GM23248 (cell line): ENCODE measurements at places on chromosomes 3 and 15.

DNA sequence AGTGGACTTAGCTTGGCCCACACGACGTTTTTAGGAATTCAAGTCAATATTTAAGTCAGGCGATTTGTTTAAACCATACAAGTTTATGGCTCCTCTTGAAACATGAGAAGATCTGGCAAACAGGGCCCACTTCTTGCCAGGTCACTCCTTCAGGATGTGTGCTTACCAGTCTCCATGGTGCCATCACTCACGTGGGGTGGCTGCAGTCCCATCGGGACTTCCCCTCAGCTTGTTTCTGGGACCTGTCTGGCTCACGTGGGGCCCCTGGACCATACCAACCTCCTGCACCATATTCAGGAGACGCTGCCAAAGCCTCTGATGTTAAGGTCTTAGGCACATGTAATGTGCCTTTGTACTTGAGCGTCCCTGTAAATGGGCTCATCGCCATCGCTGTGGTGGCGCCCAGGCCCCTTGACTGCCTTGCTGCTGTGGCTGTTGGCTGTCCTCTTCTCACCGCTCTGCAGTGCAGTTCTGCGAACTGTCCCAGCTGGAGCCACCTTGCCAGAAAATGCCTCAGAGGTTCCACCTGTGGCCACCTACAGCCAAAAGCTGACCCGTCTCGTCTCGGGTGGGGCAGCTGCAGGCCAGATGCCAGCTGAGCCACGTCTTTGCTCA is 8.9 kb downstream of the MCM2 start:
- no peak for DNase-seq

- DNase-seq: peak; percentile 36
These were observed 16.2 kb upstream of the CHD2 start for GRCh38 chr15:92883876-92884435.

- DNase-seq: no peak
These were observed 176.1 kb upstream of the CCDC54 start for GRCh38 chr3:107201146-107201545.

GRCh38 chr3:16802389-16802788 is 82.4 kb upstream of the PLCL2 start:
- no peak for DNase-seq

GRCh38 chr15:99098991-99099390 is 5.9 kb upstream of the SYNM start:
- DNase-seq: no peak

DNA sequence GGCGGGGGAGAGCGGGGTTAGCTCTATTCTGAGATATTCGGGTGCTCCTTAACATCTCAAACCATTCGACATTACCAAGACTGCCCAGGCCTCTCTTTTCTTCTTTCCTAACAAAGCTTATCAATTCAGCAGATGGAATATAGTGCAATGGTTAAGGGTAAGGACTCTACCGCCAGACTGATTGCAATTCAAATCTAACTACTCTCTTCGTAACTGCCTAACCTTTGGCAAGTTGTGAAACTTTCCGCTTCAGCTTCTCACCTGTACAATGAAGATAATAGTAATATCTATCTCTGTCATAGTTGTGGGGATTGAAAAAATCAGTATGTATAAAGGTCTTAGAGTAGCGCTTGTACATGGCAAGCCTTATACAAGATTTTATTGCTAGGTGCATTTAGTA is 972 bp downstream of the UBA5 start:
- peak; percentile 21 for DNase-seq

DNA sequence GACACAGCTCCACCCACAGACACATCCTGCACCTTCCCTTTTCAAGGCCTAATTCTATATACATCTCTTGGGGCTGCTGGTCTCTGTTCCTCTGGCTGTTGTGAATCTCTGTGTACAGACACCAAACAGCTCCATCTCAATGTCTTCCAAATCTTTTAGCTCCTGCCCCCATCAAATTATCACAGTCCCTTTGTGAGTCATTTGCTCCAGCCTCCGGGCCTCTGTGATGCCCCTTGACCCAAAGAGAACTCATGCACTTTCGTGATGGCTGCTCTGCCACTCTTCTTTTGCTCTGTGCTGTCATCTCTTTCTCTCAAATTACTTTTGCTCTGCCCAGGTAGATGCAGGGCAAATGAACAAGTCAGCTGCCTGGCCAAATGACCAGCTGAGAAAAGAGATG is 369.0 kb upstream of the CDIN1 start:
- DNase-seq: no peak

- DNase-seq: peak; percentile 91
These were observed 2.9 kb upstream of the FAM43A start for GRCh38 chr3:194682694-194683310.

DNA sequence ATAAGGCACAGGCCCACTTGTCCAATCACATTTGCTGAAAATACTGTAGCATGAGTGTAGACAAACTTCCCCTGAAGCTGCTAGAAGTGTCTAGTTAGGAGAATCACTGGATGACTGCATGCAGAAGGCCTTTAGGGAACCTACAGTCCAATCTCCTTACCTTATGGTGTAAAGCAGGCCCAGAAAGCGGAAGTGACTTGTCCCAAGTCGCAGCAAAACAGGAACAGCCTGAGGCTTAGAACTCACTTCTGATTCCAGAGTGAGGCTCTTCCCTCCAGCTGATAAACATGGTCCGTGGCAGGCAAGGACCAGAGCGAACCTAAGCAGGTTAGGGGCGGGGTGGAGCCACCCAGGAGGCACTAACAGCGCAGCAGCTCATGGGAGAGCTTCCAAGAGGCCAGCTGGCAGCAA is 2.5 kb downstream of the GRAMD2A start:
- no peak for DNase-seq

DNA sequence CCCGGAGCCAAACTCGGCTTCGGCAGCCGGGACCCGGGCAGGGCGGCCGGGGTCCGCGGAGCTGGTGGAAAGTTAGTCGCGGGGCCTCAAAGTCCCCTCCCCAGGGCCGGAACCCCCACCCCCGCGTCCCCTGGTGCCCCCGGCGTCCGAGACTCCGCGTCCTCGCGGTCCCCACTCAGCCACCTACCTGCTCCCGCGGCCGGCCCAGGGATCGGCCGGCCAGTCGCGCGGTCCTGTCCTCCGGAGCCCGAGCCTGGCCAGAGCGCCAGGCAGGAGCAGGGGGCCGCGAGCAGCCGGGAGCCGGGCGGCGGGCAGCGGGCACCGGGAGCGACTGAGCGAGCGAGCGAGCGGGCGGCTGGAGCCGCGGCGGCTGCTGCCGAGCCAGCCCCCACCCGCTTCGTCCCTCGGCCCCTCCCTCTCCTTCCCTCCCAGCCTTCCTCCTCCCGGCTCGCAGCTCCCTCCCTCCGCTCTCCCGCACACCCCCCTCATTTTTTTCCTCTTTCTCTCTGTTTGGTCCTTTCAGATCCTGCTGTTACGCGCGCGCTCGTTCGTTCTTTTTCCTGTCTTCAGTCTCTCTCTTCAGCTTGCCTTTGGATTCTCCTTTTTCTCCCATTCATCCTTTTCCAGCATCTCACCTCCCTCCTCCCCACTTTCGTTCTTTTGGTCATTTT is at the start of gene MEGF11:
Gene MEGF11 (minus strand): TSS at position 333 of the 671 bp plus-strand sequence. CDS start 125,347 bp downstream, outside the sequence.
- peak; percentile 44 for DNase-seq

DNA sequence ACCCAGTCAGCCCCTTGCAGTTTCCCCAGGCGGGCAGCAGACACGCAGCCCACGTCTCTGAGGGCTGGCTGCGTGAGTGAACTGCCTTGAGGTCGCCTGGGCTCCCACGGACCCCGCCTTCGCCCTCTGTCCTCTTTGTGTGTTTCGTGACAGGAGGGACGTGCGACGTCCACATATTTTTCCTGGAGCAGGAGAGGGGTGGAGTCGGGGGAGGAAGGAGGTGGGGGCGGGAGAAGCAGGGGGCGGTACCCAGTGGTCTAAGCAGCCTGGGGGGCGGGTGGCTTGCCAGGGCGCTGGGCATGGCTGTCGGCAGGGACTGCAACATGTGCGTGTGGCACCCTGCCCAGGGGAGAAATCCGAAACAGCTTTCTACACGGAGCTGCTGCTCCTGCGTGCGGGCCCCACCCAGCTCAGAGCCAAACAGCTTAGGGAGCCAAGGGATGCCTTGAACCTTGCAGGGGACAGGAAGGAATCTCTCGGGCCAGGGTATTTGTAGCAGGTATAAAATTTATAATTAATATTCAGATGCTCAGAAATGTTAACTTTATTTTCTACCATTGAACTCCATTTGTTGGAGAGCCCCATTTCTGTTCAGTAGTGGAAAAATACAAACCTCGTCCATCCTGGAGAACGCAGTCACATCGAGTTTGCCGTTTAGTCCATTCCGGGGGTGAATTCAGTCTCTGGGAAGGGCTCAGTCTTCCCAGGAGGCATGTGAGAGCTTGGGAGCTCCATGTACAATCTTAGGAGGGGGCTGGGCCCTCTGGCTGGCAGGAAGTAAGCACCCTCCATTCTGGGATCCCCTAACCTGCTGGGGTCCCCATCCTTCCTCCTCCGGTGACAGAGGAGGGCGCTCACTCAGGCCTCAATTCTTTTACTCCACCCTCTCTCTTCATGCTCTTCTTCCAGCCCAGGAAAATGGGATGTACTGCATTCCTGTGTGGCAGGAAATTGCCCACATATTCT is 79.1 kb upstream of the MEF2A start:
- peak; percentile 91 for DNase-seq

GRCh38 chr15:56838085-56838484 is 80.4 kb upstream of the TCF12 start:
- no peak for DNase-seq
